ENCODE measurements at places on chromosomes 7 and 10. TPM values are rescaled to one million over a fixed set of nuclear protein-coding genes. Genes with fewer than 3 reads are reported as not detected.

Gene DDC
- total RNA-seq: not detected

Gene ANKRD30A
- total RNA-seq: 0.12 TPM

Gene GPR158
- total RNA-seq: not detected

Gene NAT16
- not detected for total RNA-seq

Gene DNAJC1
- 53.4 TPM for total RNA-seq

Gene SLC29A4
- 6.7 TPM for total RNA-seq

Gene PRF1
- total RNA-seq: not detected

Gene KLLN
- total RNA-seq: 0.23 TPM

Gene VAX1
- 0.98 TPM for total RNA-seq

Gene CLRN3
- total RNA-seq: not detected

Gene SPDYE2B
- not detected for total RNA-seq

Gene OGDHL
- total RNA-seq: 2.6 TPM

Gene SEMA3A
- 16.9 TPM for total RNA-seq

Gene CUL1
- 38.0 TPM for total RNA-seq

Gene PSD
- 0.23 TPM for total RNA-seq

Measured in PC-3 (cell line).